Pancreas (tissue), 10 donors: ENCODE measurements at places on chromosomes 3 and 15. TPM values are rescaled to one million over a fixed set of nuclear protein-coding genes. Genes with fewer than 3 reads are reported as not detected.

The CTDSPL gene
- 20.0 TPM for total RNA-seq

The SERPINI1 gene
- total RNA-seq = 15.7 TPM

The SENP7 gene
- total RNA-seq = 8.5 TPM

The IRAK2 gene
- 0.74 TPM for total RNA-seq

The FBN1 gene
- total RNA-seq = 2.4 TPM

The ITGA11 gene
- 1.6 TPM for total RNA-seq

The CEP97 gene
- total RNA-seq = 4.6 TPM

The PAK6 gene
- total RNA-seq = 4.7 TPM

The NME9 gene
- 0.47 TPM for total RNA-seq

The SCN11A gene
- 0.03 TPM for total RNA-seq

- DNase-seq = no peak
These were observed 524 bp downstream of the CHRM5 start for GRCh38 chr15:33968821-33969220.

DNA sequence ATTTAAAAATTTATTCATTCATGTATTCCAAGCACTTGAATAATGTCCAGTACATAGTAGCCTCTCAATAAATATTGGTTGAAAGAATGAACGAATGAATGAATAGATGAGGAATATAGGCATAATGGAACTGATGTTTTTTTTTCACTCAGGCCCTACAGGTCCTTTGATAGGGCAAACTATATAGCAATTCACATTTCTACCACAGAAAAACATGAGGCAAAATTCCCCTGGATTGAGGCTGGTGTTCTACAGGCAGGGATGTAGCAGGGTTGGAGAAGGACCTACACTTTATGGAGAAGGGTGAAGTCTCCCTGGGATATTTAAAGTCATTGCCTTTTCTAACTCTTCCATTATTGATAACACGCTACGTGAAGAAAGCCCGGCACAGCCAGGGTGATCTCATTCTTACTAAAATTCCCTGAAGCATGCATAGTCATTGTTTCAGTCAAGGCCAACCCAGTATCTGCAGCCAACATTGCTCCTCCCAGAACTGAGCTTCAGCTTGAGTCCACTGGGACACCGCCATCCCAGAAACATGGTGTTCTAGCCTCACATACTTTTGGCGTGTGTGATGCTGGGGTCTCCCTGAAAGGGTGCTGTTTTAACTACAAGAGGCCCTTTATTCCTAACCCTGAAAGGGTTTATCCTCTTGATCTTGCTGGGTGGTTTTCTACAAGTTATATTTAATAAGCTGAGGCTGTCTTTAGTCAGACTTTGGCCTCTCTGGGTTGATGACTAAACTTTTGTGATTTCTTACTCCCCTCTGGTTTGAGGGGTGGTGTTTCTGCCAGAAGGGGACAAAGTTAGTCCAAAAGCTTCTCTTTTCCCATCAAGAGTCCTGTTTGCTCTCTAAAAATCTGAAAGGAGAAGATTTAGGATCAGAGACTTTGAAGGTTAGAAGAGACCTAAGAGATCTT, 25.9 kb upstream of the FBN1 start:
- no peak for DNase-seq

- DNase-seq = no peak
These were observed 30.3 kb upstream of the SETD2 start for GRCh38 chr3:47193871-47194859.

- no peak for DNase-seq
These were observed 19.9 kb downstream of the COL8A1 start for GRCh38 chr3:99658274-99658673.

- no peak for DNase-seq
These were observed 22.0 kb downstream of the RGMA start for GRCh38 chr15:93066834-93067648.

- DNase-seq = no peak
These were observed 61.0 kb downstream of the MECOM start for GRCh38 chr3:169602482-169602881.

DNA sequence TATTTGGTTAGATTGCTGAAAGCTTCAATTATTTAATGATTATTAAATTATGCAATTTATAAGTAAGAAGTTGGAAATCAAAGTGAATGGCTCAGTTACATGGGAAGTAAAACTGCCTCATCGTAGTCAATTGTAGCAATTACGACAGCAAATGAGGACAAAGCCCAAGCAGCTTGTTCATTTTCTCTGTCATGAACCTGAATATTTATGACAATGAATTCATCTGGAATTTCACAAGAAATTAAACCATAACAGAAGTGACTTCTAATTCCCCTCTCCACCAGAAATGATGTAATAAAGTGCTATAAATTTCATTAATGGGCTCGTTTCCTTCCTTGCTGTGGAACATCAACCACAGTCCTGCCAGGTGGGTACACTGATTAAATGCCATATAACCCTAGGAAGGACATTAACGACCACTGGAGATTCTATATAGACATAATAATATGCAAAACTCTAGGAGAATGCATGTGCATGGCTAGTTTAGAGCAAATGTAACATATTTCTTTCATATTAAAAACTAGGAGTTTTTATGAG, 273.8 kb upstream of the DCBLD2 start:
- no peak for DNase-seq

DNA sequence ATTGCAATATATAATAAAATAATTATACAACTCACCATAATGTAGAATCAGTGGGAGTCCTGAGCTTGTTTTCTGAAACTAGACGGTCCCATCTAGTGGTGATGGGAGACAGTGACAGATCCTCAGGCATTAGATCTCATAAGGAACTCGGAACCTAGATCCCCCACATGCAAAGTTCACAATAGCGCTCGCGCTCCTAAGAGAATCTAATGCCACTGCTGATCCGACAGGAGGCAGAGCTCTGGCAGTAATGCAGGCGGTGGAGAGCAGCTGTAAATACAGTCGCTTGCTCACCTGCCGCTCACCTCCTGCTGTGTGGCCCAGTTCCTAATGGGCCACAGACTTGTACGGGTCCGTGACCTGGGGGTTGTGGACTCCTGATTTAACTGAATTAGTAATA, 87.8 kb downstream of the P3H2 start:
- no peak for DNase-seq

GRCh38 chr15:97012986-97013385, 682.5 kb downstream of the NR2F2 start:
- no peak for DNase-seq

GRCh38 chr3:171175741-171176234, 149.3 kb upstream of the SLC2A2 start:
- DNase-seq = no peak

DNA sequence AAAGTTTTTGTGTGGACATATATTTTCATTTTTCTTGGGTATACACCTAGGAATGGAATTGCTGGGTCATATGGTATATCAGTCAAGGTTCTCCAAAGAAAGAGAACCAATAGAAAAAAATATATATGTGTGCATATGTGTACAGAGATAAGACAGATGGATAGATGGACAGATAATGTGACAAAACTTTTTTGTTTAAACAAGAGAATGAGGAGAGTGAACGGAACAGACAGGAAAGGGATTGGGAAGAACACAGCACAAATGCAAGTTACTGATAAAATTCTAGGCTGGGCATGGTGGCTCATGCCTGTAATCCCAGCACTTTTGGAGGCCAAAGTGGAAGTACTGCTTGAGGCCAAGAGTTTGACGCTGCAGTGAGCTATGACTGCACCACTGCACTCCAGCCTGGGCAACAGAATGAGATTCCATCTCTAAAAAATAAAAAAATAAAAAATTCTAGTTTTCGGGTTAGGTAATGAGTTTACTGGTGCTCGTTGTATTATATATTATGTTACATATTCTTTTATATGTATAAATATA, 50.0 kb downstream of the HSPBAP1 start:
- DNase-seq = no peak

- DNase-seq = no peak
These were observed 107.7 kb upstream of the EIF1B start for GRCh38 chr3:40201770-40202169.

DNA sequence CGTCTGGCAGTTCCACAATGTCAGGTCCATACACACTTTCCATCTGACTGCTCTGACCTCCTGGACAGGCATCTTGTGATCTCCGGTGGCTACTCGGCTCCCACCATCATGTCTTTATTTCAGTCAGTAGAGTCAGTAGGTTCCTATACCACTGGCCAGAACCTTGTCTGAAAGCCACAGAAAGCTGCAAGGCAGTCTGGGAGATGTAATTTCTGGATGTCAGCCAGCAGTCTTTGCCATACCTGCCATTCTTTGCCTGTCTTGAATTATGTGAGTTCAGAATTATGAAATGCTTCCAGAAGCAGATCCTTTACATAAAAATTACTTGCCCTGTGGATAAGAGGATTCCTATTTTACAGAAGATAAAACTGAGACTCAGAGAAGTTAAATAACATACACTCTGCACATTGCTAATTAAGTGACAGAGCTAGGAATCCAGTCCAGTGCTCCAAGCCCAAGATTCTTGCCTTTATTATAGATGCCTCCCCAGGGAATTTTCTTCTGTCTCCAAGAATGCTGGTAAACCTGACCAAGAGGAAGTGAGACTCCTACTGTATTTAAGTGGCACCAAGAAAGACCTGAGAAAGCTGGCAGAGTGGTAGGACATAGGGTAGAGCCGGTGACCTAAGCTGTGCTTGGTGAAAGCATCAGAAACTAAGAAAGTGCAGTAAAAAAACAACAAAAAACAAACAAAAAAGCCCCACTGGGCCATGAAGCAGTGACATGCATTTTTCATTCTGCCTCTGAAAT, 75.6 kb downstream of the IQCH start:
- no peak for DNase-seq

- no peak for DNase-seq
These were observed 1045.9 kb downstream of the MCTP2 start for GRCh38 chr15:95277266-95277665.

GRCh38 chr15:101288905-101289513, 6.0 kb downstream of the SNRPA1 start:
- no peak for DNase-seq

- DNase-seq = no peak
These were observed 67.1 kb upstream of the CDV3 start for GRCh38 chr3:133506215-133506901.

DNA sequence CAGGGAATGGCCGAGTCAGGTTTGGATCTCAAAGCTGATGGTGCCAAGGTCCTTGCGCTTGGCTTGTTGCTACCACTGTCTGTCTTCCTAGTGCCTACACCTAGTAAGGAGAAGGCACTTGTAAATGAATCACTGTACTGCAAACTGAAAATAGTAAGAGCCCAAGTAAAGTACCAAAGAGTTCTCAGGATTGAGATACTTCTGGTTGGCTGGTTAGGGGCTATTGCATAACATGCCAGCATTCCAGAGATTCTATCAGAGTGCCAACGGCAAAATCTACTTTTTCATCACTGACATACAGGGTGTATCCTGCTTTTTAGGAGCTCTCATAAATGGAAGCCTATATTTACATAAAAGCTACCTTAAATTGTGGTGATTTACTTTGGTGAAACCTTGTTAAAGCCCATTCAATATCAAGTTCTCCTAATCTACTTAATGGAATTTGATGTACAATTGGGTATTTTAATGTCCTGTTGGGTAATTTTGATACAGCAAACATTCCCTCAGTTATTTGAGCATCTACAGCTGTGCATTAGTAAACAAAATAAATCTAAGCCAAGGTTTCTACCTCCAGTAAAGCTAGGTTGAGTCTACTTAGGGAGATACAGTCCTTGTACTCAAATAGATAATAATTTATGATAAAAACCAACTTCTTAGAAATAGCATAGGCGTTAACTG, 30.7 kb upstream of the CHD2 start:
- no peak for DNase-seq

DNA sequence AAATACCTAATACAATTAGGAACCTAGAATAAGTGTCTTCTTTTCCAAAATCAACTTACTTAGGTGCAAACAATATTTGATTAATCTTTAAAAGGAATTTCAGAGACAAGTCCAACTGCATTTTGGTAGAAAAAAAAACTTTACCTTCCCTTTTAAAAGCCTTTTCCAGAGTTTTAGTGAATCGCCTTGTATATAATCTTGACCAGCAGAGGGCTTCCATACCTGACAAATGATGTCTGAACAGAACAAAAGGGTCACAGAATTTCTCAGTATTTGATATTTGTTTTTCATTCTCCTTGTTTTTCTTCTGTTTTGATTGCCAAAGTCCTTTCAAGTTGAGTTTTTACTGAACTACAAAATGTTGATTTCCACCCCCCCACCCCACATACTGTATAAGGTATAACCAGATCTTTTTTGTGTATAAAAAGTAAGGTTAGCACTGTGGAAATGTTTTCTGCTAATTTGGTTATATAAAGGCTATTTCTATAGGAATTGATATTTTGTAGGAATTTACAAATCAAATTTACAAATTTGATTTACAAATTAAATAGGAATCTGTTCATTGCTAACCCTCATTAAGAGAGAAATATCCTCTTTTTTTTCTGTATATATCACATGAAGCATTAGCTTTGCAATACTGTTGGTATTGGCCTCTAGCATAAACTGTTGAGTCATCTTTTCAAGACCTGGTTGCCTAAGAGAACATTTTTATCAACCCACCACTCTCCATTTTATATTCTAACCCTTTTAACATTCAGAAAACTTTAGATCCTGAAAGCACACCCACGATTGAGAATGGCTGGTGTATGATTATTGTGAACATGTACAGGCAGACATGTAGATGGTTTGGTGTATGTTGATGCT, 464.1 kb upstream of the RARB start:
- DNase-seq = no peak

GRCh38 chr3:193757457-193757856, 164.4 kb downstream of the OPA1 start:
- no peak for DNase-seq
